ENCODE measurements at places on chromosomes 2 and 18.

GRCh38 chr18:68448736-68449135 is 266.2 kb downstream of the TMX3 start:
- DNase-seq = no peak

DNA sequence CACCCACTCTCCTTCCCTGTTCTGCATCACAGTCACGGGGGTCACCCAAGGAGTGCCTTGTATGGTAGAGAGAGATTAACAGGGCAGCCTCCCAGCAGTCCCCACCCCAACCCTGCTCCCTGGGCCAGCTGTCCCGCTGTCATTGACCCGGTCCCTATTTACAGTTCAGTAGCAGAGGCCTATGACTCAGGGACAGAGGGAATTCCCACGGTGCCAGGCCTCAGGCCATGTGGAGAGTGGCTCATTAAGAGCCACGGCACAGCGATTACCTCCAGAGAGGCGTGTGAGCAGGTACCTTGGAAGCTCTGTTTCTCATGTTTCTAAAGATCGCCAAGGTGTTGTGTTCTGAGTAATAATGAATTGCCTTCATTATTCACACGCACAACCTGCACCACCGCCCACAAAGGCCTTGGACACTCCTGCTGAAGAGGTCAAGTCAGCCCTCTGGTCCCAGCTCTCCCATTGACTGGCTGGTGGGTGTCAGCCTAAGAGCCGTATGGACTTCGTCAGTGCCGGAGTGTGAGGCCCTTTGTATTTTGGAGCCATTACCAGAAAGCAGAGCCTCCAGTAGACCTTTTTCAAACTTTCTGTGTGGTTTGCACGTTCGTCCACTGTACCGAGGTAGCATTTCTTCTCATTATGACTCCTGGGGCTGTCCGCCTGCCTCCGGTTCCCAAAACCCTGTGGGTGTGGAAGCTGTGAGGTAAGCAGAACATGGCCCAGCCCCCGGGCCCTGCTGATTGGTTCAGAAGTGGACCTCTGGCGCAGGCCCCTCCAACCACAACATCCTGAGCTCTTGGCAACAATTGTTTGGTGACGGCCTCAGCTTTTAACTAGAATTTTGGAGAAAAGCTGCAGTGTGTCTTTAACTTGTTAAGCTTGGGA is 47.0 kb downstream of the SERTAD2 start:
- peak; percentile 64 for DNase-seq

DNA sequence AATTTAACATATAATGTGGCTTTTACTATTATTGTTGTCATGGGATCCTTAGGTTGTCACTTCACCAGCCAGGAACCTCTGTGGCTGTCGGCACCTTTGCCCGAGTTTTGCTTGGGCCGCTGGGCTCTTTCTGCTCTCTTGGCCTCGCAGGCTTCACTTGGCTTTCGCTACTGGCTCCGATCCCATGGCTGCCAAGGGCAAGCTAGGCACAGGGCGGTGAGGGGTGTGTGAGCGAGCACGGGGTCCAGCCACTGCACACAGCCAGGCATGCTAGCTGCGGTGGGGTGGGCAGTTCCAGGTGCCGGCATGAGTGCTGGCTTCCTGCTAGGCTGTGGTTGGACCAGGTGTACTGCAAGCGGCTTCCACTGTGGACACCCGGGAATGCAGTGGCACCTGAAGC is 23.4 kb upstream of the RAPGEF4 start:
- no peak for DNase-seq

DNA sequence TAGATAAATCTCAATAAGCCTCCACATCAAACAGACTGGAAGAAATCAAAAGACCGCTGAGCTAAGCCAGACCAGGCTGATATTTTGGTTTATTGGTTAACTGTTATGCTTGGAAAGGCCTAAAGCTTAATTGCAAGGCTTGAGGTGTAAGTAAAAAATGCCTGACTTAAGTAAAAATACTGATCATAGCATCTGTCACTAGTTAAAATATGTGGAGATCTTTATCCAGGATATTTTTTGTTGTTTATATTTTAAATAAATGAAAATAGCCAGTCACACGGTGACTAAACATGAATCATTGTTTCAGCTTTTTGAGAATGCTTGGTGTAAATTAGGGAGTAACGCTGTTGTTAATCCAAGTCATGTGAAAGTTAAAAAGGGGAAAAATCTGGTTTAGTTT is 127.9 kb downstream of the THADA start:
- DNase-seq = no peak

DNA sequence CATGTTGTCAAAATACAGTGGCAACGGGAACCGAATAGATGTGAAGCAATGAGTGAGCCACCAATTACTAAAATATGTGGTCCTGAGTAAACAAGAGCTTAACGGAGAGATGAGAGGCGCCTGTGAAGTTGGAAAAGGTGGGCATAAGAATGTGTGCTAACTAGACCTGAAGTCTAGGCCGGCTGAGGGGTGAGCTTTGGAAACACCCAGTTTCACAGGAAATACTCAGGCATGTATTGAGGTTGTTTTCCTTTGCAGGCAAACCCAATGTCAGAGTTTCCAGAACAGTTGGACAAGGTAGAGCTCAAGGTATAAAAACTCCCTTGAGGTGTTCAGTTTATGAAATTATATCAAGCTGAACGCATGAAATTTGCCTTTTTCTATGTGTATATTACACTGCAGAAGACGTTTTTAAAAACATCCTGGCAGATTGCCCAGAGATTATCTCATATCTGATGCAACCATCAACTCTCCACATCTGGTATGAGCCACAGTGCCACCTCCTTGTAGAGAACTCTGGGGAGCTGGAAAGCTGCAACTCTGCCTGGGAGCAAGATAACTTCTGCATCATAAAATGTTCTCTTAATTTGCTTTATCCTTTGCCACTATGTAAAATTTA is 3.9 kb upstream of the WDSUB1 start:
- DNase-seq = no peak

DNA sequence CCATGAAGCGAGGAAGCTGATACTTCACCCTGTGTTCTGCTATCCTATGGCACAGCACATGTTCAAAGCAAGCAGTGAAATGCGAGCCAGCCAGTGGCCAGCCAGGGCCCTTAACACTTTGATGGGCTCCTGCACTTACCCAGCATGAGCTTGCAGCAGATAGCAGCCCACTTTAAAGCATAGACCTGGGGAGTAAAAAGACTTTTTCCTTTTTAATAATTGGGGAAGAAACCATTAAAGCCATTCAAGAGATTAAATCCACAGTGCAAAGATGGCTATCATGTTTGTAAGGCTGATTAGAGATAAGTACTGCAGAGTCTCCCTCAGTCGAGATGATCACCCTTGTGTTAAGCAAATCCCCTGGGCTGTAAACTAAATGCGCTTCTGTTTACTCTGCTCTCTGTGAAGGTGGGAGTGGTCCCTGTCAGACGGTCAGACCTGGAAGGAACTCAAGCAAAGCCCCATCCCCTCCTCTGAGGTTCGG is 15.7 kb downstream of the CCBE1 start:
- no peak for DNase-seq

GRCh38 chr2:43977677-43978375 is 18.0 kb downstream of the LRPPRC start:
- no peak for DNase-seq

GRCh38 chr2:230696670-230697069 is 16.0 kb upstream of the CAB39 start:
- DNase-seq = no peak

- no peak for DNase-seq
Observed at GRCh38 chr2:19947184-19947940, 42.5 kb downstream of the WDR35 start.

DNA sequence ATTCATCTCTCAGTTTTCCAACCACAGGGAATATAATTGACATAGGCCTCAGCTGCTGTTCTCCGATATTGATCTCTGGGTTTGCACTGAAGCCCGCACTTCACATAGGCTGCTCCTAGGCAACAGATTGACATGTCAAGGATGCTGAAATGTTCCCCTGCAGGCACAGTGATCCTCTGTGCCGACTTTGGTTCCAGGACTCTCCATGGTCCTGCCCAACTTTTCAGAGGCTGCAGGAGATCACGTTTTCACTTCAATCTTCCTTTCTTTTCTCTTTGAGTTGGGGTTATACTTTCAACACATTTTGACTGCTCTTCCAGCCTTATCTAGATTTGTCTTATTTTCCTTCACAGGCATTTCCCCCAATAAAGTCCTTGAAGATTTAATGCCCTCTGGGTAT is 1361.0 kb downstream of the DSC3 start:
- DNase-seq = no peak

GRCh38 chr18:54129448-54130067 is 94.9 kb downstream of the MBD2 start:
- no peak for DNase-seq

- no peak for DNase-seq
Observed at GRCh38 chr18:50590593-50590992, 30.7 kb downstream of the MAPK4 start.
